ENCODE measurements at places on chromosomes 1 and 21.

DNA sequence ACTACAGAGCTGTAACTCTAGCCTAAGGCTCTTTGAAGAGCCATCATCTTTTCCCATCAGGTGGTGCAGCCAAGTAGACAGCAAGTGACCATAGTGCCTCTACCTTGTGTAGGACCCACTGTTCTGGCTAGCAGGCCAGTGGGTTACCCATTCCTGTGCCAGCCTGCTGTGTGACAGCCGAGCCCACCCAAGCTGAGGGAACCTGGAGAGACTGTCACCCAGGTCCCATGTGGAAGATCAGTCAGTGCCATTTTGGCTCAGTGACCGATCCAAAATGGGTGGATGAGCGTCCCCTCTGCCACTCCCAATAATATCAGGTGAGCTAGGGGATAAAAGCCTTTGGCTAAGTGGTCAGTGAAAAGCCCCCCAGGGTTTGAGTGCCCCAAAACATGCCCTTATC is 417.9 kb downstream of the MATN1 start:
- peak; percentile 6 for DNase-seq

DNA sequence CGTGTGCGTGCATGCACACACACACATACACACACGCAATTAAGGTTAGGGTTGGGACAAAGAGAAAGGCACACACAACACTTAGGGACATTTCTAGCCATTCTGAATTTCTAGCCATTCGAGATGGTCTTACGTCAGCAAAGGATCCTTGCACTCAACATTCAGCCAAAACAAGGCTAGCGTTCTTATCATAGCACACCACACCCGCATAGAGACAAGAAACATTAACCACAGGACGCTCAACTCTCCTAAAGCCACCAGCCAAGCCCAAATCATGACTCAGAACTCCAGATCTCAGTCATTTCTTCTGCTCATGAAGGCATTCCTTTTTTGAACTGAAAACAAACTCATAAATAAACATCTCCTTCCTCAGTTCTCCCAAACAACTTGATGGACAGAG is 106.8 kb downstream of the LMO4 start:
- peak; percentile 59 for DNase-seq

DNA sequence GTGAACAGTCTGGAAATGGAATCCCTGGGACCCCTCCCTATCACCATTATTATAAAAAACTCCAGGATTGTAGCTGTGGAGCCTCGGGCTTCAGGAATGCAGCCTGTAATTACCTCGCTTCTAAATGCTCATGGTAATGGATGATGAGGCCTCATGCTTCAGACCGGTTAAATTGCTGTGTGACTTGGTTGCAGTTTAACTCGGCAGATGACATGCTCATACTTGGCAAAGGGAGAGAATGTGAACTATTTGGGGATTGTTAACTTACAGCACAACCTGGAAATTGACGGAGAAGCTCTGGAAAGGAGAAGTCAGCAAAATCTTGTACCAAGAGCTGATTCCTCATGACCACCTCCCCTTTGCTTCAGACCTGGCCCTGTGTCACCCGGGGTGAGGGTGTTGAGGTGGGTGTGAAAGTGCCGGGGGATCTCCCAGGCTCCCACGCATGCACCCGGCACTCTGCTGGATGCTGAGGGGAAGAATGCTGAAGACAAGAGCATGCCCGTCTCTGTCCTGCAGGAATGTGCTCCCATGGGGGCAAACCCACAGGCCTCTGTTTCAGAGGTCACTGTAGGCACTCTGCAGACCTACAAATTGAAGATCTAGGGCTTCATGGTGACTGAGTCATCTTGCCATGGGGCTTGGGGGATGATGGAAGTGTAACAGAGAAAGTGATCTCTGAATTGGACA is 364.8 kb downstream of the RPS6KC1 start:
- no peak for DNase-seq

DNA sequence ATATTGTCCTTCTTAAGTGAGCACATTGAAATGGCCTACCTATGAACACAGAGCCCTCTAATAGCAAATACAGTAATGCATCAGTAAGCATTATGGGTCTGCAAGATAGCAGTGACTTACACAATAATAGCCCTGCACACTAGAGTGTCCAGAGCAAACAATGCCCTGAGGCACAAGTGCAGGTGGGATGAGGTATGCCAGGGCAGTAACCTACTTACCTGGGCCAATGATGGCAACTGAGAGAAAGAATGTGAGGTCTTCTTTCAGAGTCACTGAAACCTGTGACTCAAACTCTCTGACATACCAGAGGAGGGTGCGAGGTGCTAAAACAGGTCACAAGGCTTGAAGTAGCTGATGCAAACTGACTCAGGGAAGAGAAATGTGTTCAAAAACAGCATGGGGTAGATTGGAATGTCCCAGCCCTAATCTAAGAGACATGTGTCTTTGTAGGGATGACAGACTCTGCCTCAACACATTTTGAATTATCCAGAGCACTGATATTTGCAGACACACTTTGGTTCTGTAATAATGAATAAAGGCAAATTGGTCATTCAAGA is 168.5 kb upstream of the RUNX1 start:
- no peak for DNase-seq

- DNase-seq, result peak; percentile 61
Measured at GRCh38 chr1:235253219-235253962, 74.6 kb downstream of the ARID4B start.

DNA sequence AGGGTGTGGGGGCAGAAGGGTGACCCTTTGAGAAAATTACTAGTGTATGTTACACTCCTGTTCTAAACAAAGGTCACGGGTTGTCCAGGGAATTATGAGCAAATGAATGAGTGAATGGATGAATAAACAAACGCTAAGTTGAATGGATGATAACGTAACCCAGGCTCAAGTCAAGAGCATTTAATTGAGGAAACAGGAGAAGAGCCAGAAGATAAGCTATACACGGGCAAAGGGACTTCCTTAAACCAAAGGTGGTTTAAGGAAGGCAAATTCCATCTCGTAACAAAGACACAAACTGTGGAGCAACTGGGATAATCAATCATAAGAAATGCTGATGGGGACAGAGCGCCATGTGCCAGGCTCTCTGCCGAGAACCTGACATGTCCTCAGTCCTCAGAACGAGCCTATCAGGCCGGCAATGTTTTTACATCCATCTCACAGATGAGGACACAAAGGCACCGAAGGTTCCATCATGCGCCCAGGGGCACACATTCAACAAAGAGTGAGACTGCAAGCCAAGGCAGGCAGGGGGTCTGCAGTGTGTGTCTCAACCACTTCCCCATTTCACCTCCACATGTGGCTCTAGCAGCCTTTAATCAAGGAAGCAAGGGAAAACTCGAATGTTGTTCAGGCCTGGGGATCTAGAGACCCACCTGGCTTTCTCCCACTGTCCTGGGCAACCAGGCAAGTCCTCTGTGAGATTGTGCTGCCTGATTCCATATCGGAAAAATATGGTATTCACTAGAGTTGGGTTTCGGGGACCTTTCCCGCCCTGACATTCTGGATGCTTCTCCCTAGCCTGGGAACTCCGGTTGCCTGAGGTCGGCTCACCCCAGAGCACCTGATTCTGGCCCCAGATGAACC is 126.8 kb upstream of the EDN2 start:
- no peak for DNase-seq

DNA sequence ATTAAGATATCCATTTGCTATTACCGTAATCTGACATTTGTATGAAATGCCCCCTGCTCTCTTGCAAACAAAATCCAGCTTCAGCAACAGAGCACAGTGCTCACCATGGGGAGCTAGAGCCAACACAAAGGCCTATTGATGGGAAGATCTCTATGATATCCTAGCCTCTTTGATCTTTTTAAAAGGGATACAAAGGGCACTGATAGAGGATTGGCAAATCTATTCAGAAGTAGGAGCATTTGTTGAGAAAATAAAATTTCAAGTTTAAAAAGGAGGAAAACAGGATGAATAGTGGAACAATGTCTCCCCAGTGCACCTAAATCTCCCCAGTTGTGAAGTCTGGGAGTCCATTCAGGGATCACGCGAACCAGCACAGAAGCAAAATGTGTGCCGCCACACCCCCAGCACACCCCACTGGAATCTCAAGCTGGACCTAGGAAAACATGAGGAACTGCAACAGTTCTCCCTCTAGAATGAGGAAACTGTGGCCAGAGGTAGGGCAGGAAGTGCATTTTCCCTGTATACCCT is 32.2 kb downstream of the MRAP start:
- no peak for DNase-seq

DNA sequence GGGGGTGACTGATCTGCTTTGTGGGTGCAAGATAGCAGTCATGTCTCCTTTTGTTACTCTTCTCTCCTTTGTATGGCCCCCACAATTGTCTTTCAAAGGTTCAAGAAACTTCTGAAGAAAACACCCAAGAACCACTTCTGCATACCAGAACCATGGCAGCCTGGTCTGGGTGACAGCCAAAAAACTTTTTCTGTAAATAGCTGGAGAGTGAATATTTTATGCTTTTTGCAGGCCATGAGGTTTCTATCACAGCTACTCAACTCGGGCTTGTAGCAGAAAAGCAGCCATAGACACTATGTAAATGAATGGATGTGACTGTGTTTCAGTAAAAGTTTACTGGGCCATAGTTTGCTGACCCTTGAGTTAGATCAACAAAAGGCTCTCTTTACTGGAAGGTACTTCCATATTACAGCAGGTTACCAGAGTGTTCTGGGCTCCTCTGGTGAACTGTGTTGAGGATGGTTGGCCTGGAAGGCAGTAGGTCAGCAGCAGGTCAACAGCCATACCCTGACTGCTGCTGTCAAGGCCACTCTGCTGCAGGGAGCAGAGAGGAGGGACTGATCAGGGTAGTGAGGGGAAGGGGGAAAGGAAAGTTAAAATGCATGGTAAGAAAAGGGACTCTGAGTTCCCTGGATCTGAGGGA is 116.4 kb downstream of the GDAP2 start:
- DNase-seq, result no peak

- DNase-seq, result no peak
Measured at GRCh38 chr1:192171123-192171522, 12.9 kb downstream of the RGS18 start.

GRCh38 chr1:157181258-157181657 is 43.1 kb upstream of the ETV3 start:
- no peak for DNase-seq

GRCh38 chr21:20631633-20632032 is 366.6 kb upstream of the NCAM2 start:
- DNase-seq, result no peak

- no peak for DNase-seq
Measured at GRCh38 chr1:229031481-229032341, 239.2 kb upstream of the RAB4A start.

- no peak for DNase-seq
Measured at GRCh38 chr1:103424650-103425049, 100.8 kb upstream of the RNPC3 start.

DNA sequence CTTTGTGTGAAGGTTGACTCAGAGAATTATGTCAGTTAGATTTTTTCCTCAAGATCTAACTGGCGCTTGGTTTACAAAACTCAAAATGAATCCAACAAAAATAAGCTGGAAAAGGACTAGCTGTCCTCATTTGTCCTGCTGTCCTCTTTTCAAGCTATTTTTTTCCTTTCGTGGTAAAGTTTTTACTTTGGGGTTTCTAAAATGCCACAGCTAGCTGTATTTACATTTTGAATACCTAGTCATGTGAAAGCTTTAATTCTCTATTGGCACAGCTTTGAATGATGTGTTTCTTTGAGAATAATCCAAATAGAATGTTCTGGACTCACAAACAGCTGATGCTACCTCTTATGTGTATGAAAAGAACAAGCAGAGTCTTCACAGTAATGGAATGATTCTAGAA is 673.6 kb upstream of the NR5A2 start:
- no peak for DNase-seq

GRCh38 chr1:28278763-28279162 is 19.4 kb downstream of the SESN2 start:
- DNase-seq, result no peak

- DNase-seq, result no peak
Measured at GRCh38 chr1:180266275-180267210, 36.5 kb downstream of the LHX4 start.

Measured in activated CD4-positive, alpha-beta memory T cell treated with anti-CD3 and anti-CD28 coated beads, Interleukin-2, amount 10 ng/mL, durations not matched to agents 7 days and 5 days (primary cell).